ENCODE measurements at places on chromosomes 5 and 9. TPM values are rescaled to one million over a fixed set of nuclear protein-coding genes. Genes with fewer than 3 reads are reported as not detected.

HTR4 gene
- 0.49 TPM for total RNA-seq

GPX8 gene
- total RNA-seq = 2.7 TPM

PDE6A gene
- total RNA-seq = not detected

ABCA2 gene
- total RNA-seq = 25.8 TPM

LSM11 gene
- total RNA-seq = 53.6 TPM

ZNF366 gene
- 1.5 TPM for total RNA-seq

CDX1 gene
- not detected for total RNA-seq

PSAT1 gene
- total RNA-seq = 41.6 TPM

FOXD1 gene
- total RNA-seq = 0.98 TPM

NME5 gene
- total RNA-seq = 11.8 TPM

SLC6A7 gene
- 1.5 TPM for total RNA-seq

FOXI1 gene
- total RNA-seq = not detected

ISL1 gene
- total RNA-seq = 0.49 TPM

PROB1 gene
- 0.49 TPM for total RNA-seq

SV2C gene
- 1.5 TPM for total RNA-seq

SHOC1 gene
- total RNA-seq = not detected

INSL4 gene
- not detected for total RNA-seq

HRH2 gene
- total RNA-seq = 3.0 TPM

ACOT12 gene
- total RNA-seq = 0.98 TPM

HK3 gene
- total RNA-seq = 0.49 TPM

CTXN3 gene
- 3.2 TPM for total RNA-seq

GTF3C5 gene
- 23.8 TPM for total RNA-seq

PCDHB2 gene
- 9.3 TPM for total RNA-seq

PDGFRB gene
- 19.4 TPM for total RNA-seq

ZDHHC11B gene
- 3.9 TPM for total RNA-seq

GRIN1 gene
- 41.8 TPM for total RNA-seq

KCNV2 gene
- not detected for total RNA-seq

PALM2AKAP2 gene
- total RNA-seq = 2.5 TPM

CCDC183 gene
- 2.2 TPM for total RNA-seq

ANKRD31 gene
- total RNA-seq = 0.49 TPM

BAAT gene
- total RNA-seq = under 0.01 TPM

CNTFR gene
- total RNA-seq = 15.0 TPM

SPATA9 gene
- 0.98 TPM for total RNA-seq

OR13C9 gene
- not detected for total RNA-seq

MEIKIN gene
- not detected for total RNA-seq

IFNA13 gene
- total RNA-seq = not detected
